ENCODE measurements at places on chromosomes 2 and 18.

- DNase-seq, result no peak
These were observed 363.6 kb downstream of the LPIN1 start for GRCh38 chr2:12110074-12110473.

- no peak for DNase-seq
These were observed 761 bp upstream of the IDH1 start for GRCh38 chr2:208255557-208256106.

DNA sequence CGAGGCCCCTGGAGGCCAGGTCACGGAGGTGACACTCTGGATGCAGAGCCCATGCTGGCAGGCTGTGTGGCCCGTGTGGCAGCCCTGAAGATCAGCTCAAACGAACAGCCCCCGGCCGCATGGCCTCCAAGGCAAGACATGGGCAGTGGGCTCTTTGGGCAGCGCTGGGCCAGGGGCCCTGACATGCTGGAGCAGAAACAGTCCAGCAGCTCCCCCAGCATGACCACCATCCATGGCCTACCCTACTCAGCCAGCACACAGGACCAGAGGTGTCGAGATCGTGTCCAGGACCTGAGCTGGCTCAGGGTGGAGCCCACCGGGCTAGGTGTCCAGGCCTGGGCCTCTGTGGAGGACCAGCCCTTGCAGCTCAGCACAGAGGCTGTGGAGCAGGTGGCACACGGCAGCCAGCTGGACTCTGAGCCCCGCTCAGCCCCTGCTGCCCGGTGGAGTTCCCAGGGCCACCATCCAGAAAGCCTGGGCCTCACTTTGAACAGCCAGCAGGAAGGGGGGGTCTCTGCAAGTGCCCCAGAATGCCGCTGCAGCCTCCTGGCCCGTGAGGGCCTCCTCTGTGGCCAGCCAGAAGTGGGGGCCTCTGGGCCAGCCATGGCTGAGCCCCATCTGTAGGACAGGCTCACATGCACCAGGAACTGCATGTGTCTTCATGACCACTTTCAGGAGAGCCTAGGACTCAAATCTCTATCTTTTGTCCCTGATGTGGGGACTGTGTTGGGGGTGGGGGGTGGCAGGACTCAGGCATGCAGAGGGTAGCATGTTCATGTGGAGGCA lies 8.9 kb downstream of the AMER3 start:
- DNase-seq, result no peak

- no peak for DNase-seq
These were observed 39.7 kb upstream of the EPAS1 start for GRCh38 chr2:46257476-46257875.

- DNase-seq, result no peak
These were observed 23.8 kb downstream of the ASB18 start for GRCh38 chr2:236240228-236240990.

GRCh38 chr2:240727439-240727838 lies 35.8 kb downstream of the AQP12A start:
- DNase-seq, result no peak

GRCh38 chr2:218883491-218884490 lies 3.1 kb downstream of the WNT10A start:
- peak; percentile 53 for DNase-seq

DNA sequence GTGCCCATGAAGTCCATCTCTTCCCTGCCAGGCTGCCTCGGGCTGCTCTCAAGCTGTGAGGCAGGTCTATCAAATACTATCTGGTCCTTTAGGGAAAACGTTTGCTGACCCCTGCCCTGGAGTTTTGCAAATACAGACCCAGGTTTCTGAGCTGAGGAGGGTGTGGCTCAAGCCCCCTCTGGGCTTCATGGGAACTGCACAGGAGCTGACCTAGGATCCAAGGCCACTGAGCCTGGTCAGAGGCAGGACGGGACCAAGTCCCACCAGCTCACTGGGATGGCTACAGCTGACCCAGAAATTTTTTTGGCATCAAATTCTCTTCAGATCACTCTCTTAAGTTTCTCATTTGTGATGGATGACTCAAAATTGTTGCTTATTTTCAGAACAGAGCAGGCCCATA lies 14.1 kb downstream of the ZNF516 start:
- no peak for DNase-seq

GRCh38 chr2:43128559-43128955 lies 97.8 kb downstream of the ZFP36L2 start:
- DNase-seq, result no peak

DNA sequence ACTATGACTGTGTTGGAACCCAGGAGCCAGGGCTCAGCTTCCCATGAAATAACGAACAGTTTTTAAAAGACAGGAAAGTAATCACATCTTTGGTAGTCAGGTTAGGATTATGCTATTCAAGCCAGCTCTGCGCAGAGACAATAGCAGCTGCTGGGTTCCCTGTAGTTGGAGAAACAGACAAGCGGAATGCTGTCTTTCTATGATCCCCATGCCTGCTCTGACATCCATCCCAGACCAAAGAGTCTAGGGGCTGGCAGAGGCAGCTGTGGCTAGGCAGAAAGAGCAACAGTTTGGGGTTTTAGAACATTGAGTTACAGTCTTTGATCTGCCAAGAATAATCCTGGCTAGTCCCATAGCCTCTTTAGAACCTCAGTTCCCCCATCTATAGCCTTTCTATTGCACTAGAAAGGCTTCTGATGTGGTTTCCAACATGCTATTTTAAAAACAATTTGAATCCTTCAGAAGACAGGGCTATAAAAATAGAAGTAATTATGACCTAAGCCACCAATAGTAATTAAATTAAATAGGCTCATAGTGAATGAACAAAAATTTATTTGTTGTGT lies 146.8 kb downstream of the MTX2 start:
- no peak for DNase-seq

DNA sequence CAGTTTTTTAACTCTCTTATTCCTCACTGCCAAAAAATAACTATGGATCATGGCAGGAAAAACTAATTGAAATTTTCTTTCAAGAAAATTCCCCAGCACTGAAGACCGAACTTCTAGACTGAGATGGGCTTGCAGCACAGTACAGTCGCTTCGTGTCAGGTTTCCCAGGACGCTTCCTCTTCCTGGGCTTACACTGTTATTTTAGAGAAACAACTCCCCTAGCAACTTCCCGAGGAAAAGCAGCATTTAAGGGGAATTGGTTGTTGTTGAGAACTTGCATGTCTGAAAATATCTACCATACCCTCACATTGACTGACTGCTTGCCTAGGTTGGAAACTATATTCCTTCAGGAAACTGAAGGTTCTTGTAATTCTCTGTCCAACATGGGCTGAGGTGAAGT lies 95.8 kb downstream of the NOL10 start:
- no peak for DNase-seq

DNA sequence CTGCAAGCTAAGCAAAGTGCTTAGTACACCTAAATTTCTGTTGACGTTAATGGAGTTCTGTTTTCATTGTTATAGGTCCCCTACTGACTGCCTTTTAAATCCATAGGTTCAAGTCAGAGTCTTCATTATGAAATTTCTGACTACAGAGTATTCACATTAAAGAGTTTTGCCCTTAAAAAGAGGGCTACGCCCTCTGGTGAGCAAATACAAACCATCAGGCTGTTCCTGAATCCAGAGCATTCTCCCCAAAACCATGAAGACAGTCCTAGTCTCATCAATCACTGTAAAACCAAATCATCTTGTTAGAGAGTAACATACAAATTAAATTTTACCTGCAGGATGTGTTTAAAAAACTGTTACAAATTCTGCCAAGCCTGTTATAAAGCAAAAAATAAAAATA lies 1091.7 kb downstream of the TDRD15 start:
- no peak for DNase-seq

DNA sequence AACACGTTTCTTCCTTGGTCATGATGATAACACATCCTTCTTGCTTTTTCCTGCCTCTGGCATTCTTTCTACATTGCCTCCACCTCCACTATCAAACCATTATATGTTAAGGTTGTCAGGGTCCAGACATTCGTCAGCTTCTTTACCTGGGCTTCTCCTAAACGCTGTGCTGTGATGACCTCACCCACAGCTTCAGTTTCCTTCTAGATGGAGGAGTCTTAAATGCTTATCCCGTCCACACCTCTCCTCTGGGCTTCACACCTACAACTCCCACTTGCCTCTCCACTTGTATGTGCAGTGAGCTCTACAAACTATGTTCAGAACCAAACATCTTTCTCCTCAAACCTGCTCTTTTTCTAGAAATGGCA lies 666 bp upstream of the STAT1 start:
- DNase-seq, result no peak

- DNase-seq, result peak; percentile 5
These were observed 166.8 kb downstream of the TWIST2 start for GRCh38 chr2:239014458-239015217.

GRCh38 chr18:51076503-51076902 lies 46.5 kb downstream of the SMAD4 start:
- no peak for DNase-seq

- no peak for DNase-seq
These were observed 137.7 kb upstream of the TWIST2 start for GRCh38 chr2:238710032-238710735.

DNA sequence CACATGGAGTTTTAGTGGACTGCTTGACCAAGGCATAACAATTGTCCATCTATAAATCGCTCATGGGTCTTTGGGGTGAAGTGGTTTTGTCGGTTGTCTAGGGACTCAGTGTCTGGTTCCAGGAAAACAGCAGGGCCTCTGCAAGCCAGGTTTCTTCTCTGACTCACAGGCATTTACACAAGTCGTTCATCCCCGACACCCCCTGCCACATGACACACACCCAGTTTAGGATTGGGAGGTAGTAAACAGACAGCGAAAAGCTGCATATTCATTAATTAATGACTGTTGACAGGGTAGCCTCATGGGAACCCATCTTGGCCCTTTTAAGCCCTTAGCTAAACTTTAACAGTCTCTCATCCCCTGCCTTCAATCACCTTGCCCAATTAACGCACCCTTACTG lies 194.8 kb upstream of the ACVR2A start:
- DNase-seq, result no peak

- DNase-seq, result no peak
These were observed 236.2 kb downstream of the ETAA1 start for GRCh38 chr2:67633212-67633856.

GRCh38 chr2:27149570-27150405 lies 984 bp downstream of the TCF23 start:
- DNase-seq, result no peak

- no peak for DNase-seq
These were observed 435.7 kb downstream of the ZEB2 start for GRCh38 chr2:144084114-144084661.

DNA sequence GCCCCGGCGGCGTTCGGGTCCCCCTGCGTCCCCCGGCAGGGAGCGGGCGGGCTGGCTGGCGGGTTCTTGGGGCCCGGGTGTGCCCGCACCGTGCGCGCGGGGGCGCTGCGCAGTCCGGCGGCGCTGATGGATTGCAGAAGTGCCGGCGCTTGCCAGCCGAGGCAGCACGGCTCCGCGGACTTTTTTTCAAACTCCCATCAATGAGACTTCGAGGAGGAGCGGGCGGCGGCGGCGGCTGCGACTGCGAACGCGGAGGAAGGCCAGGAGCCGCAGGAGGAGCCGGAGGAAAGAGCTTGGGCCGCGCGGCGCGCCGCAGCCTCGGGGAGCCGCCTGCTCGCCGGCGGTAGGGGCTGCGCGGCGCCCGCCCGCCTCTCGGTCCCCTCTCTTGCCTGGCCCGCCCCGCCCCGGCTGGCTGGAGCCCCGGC lies at the start of gene GLI2:
Gene GLI2 (plus strand): TSS at position 123 of the 425 bp plus-strand sequence. CDS start 61,453 bp downstream, outside the sequence.
- no peak for DNase-seq

- peak; percentile 44 for DNase-seq
These were observed 13.7 kb upstream of the TET3 start for GRCh38 chr2:73970850-73971471.

DNA sequence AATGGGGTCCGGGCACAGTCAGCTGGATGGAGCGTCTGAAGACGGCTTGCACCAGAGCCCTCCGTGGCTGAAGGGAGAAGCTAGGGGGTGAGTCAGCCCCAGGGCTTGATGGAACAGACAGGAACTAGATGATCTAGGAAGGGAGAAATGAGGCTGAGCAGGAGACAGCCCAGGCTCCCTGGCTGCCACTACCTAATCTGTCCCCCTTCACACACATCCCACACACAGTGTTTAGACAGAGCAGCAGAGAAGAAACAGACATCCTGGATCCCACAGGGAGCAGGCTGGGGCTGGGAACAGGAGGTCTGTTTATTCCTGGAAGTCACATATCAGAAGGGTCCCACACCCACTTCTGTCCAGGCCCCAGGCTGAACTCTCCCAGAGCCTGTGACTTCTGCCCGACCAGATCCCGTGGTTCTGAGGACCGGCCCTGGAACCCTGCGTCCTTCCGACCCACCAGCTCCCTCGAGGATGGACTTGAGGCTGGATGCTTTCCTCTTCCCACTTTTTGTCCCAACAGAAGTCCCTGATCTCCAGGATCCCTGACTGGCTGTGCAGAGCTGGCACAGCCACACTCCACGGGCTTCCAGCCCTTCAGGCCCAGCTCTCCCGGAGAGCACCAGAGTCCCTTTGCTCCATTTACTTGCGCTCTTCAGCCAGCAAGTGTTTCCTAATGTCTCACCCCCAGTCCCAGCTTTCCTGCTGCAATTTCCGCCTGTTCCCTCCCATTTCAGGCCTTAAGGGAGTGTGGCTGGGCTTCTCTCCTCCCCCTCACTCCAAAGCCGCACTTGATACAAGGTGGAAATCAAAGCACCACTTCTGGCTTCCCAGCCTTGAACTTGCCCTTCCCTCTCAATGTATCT lies 1.5 kb upstream of the GPBAR1 start:
- DNase-seq, result no peak

- DNase-seq, result no peak
These were observed 9.9 kb downstream of the OTX1 start for GRCh38 chr2:63060472-63060991.

DNA sequence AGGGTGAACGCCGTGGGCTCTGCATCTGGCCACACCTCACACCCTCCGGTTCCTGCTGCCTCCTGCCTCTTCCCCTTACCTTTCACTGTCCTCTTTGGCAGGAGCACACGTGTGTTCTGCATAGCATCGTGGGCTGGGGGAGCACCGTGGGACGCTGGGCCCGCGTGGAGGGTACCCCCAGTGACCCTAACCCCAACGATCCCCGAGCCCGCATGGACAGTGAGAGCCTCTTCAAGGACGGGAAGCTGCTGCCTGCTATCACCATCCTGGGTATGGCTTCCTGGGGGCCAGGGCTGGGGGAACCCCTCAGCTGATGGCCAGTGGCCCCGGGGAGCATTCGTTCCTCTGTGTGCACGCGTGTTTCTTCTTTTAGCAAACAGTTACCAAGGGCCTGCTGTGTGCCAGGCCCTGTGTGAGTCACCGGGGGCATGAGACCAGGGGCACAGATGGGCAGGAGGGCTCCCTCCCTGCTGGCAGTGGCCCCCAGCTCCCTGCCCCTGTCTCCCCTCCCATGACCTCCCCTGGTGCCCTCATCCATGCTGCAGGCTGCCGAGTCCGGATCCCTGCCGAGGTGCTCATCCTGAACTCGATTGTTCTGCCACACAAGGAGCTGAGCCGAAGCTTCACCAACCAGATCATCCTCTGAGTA lies 7.6 kb downstream of the GMPPA start:
- DNase-seq, result no peak

DNA sequence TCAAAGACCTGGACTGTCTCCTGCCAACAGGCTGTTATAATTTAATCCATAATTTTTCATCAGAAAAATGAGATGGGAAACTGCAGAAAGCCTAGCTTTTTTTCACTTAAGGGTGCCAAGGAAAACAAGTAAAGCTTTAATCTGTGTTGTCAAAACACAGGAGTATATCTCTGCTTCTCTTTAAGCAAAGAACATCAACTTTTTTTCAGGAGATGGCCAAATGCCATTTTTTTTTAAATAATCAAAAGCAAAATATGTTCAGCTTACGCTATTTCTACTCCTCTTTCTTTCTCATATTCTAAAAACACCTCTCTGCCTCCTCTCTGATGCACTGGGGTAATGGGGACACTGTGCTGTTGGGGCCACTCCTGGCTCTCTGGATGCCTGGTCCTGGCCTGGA lies 73.1 kb upstream of the NXPH2 start:
- no peak for DNase-seq

GRCh38 chr2:7053650-7054265 lies 136.5 kb downstream of the RNF144A start:
- DNase-seq, result no peak

- no peak for DNase-seq
These were observed 180.9 kb downstream of the BCL2 start for GRCh38 chr18:63138436-63139340.
